ENCODE measurements at places on chromosomes 1 and 21.

GRCh38 chr1:86826856-86827255, 87.1 kb downstream of the SELENOF start:
- no peak for DNase-seq

- DNase-seq = peak; percentile 53
Observed at GRCh38 chr1:45299981-45300668, 26.6 kb upstream of the HPDL start.

DNA sequence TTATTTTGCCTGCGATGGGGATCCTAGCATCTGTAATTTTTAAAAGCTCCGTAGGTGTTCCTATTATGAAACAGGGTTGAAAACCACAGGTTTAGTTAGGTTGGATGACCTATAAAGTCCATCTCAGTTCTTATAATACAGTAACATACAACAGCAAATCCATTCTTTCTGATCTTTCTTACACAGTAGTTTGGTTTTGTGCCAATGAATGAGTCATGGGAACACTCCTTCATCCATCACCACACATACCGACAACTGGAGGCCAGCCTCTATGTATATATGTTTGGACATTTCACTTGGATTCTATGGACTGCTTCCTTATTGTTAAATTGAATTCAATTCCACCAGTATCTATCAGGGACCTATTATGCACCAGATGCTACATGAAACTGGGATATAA, 118.4 kb upstream of the L1TD1 start:
- DNase-seq = peak; percentile 31

- DNase-seq = no peak
Observed at GRCh38 chr1:164021813-164022212, 537.2 kb upstream of the PBX1 start.

GRCh38 chr1:226457307-226457712, 49.4 kb upstream of the PARP1 start:
- DNase-seq = no peak

GRCh38 chr1:213269829-213270228, 218.8 kb downstream of the RPS6KC1 start:
- no peak for DNase-seq

DNA sequence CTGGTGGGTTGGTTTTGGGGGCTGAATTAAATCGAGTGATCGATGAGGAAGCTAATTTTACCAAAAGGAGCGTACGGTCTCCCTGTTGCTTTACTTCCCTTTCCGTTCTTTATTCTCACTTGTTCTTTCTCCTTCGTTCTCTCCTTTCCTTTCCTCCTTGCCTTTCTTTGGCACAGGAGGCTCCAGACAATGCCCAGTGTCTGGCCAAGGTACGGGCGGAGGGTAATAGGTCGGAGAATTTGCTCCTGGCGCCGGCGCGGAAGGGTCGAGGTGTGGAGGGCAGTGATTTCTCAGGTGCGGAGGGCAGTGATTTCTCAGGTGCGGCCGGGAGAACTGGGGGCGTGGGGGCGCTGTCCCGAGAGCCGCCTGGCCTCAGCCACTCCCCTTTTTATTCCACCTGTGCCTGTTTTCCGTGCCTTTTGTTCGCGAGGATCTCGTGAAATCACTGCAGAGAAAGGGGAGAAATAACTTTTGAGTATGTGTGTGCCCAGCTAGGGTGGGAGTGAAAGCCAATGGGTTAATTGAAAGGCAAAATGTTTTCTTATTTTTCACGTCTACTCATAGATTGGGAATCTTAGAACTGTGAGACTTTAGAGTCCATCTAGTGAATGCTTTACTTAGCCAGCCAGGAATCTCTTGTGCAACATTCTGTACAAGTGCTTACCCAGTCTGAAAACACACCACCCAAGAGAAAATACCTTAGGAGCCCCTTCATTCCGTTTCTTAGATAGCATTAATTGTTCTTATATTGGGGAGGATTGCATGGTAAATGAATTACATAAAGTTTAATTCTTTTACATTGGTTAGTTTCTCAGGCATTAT, 1.3 kb downstream of the FNBP1L start:
- no peak for DNase-seq

DNA sequence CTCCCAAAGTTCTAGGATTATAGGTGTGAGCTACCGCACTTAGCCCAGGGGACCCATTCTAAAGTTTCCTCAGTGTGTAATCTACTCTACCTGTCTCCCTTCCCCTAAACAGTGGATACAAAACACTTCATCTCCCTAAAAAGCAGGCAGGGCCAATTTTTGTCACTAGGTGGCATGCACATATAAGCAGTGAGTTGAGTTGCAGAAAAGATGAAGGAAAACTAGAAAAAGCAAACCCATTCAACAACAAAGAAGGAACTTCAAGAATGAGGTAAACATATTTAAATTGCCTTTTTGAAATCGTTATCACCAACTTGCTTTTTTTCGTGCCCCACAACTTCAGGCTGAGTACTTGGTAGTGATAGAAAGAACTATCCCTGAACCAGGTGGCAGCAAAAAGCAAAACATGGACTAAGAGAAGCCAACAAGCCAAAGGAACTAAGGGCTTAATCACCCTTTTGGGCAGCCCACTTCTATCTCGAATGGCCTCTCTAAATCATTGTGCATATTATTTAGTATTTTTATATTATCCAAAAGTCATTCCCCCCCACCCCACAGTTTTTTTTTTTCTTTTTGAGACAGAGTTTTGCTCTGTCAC, 19.7 kb upstream of the ALDH9A1 start:
- DNase-seq = peak; percentile 43

GRCh38 chr1:22212400-22213233, 69.7 kb upstream of the WNT4 start:
- DNase-seq = no peak

- DNase-seq = no peak
Observed at GRCh38 chr21:9755611-9756010, 765.8 kb upstream of the TPTE start.

DNA sequence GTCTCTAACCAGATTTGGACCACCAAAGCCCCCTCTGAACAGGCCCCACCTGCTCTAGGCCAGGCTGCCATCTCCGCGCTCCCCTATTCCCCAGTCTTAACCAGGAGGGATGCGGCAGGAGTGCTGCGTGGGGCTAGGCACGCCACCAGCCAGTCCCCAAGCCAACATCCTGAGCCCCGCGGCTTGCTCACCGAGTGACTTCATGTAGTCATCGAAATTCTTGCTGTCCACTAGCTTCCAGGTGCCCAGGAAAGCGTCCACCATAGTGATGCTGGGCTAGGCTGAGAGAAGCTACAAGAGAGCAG, 173 bp downstream of the FABP3 start:
- no peak for DNase-seq

- DNase-seq = no peak
Observed at GRCh38 chr1:107481756-107482384, 341.0 kb downstream of the NTNG1 start.

- DNase-seq = no peak
Observed at GRCh38 chr1:214004014-214004413, 16.2 kb downstream of the PROX1 start.

DNA sequence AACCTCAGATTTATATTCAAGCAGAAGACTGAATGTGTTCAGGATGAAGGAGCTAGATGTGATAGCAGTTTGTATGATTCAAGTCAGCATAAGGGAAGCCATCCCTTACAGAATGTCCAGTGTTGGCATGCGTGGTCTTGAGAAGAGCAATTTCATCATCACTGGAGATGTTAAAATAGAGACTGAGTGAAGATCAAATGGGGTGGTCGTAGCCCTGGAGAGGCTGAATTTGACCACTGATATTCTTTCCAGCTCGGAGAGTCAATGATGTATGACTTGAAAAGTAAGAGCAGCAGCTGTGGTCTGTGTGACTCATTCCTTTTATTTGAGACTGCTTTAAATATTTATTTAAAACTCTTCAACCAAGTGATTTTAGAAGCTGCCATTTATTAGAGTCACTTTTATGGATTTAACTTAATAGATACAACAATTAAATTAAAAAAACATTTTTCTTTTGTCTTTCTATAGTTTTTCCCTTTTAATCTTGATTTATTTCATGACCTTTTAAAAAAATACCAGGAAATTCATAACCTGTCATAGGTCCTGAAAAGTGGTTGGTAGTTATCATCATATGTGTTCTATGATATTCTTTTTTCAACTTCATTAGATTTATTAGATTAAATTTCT, 15.5 kb downstream of the FMN2 start:
- peak; percentile 48 for DNase-seq

GRCh38 chr1:19815801-19816736, 986 bp upstream of the RNF186 start:
- no peak for DNase-seq

DNA sequence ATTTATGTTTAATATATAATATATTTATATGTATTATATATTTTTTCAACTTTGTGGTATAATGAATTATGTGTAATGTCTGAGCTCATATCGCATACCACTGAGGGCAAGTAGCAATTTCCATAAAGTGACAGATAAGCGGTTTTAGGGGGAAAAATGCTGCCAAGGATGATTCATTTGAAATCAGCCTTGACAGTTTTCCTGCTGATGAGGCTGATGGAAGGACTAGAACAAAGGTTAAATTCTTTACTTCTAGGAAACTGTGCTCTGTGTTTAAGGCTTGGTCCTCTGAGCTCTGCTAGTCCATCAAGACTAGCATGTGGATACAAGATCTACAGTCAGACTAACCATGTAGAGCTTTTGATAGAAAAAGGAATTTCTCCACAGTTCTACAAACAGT, 19.3 kb upstream of the DDAH1 start:
- DNase-seq = no peak

DNA sequence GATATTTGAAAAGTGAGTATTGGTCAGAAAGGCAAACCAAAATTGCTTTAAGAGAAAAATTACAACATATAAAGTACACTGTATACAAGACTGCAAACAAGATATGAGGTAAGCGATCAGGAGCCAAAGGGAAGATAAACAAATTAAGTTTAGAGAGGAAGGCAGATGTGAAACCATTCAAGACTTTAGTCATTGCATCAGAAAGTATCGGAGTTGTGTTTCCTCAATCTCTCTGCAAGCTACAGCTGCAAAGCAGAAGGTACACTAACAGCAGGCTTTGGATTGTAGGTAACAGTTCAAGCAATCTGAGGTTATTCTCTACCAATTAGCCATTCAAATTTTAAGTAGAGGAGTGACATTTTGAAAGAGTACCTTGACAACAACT, 21.3 kb upstream of the TLCD4 start:
- DNase-seq = no peak

GRCh38 chr21:25911730-25912401, 177.1 kb downstream of the GABPA start:
- DNase-seq = no peak

DNA sequence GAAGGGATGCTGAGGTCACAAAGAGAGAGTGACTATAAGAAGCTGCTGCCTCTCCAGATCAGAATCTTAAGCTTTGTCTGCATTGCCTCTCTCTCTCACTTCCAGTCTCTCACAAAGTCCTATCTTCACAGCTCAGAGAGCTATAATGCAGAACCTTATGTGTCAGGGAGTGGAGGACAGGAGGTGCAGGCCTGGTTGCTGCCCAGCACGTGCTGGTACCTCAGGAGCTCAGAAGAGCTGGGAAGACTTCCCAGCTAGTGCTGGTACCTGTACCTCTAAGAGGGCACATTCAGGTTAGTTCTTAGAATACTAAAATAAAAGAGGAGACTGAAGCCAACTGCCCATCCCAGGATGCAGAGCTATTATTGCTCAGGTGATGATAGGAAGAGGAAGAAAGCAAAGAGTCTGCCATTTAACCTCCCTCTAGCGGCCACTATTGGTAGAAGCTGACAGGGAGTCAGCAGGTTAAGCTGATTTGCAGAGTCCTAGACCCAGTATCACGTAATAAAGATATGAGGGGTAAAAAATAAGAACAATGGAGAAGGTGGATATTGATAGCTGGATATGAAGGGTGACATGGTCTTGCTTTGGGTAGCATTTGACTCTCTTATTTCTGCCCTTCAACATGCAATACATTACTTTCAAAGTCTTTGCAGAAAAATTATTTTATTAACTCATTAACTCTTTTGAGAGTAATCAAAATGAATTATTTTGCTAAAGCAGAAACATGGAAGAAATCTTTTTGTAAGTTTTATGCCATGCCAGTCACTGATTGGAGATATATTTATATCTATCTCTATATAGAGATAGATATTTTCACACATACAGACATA, 138.1 kb upstream of the HMCN1 start:
- peak; percentile 14 for DNase-seq

DNA sequence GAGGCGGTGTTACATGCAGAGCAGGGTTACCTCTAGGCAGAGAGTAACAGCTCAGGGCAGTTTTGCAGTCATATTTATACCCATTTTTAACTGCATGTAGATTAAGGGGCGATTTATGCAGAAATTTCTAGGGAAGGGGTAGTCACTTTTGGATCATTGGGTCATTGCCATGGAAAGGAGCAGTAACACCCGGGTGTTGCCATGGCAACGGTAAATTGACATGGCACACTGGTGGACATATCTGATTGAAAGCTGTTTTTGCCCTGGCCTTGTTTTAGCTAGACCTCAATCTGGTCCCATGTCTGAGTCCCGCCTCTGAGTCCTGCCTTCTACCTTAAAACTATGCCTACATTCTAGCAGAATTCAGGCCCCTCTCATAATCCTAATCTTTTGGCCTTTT, 11.8 kb upstream of the USP1 start:
- DNase-seq = no peak

- no peak for DNase-seq
Observed at GRCh38 chr1:107804741-107805140, 160.2 kb downstream of the VAV3 start.

GRCh38 chr1:206742719-206743383, 27.7 kb upstream of the IL19 start:
- no peak for DNase-seq

- DNase-seq = no peak
Observed at GRCh38 chr1:230536641-230537155, 105.6 kb upstream of the COG2 start.

GRCh38 chr1:78081980-78082860, 36.5 kb downstream of the GIPC2 start:
- DNase-seq = peak; percentile 70

GRCh38 chr1:35432231-35432630, 125.0 kb downstream of the KIAA0319L start:
- no peak for DNase-seq

DNA sequence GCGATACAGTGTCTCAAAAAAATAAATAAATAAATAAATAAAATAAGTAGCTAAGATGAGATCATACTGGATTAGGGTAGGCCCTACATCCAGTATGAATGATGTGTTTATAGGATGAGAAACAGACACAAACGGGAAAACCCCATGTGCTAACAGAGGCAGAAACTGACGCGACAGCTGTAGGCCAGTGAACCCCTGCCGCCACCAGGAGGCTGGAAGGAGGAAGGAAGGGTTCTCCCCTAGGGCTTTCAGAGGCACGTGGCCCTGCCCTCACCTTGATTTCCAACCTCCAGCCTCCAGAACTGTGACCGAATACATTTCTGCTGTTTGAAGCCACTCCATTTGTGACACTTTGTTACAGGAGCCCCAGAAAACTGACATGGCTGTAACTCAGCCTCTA, 38.5 kb downstream of the CHD5 start:
- DNase-seq = no peak

- no peak for DNase-seq
Observed at GRCh38 chr1:101185421-101185820, 51.4 kb upstream of the S1PR1 start.

- DNase-seq = no peak
Observed at GRCh38 chr1:204251286-204251685, 37.5 kb upstream of the GOLT1A start.
